ENCODE measurements at places on chromosomes 11 and 22.

GRCh38 chr22:33680632-33681031 lies 239.6 kb downstream of the LARGE1 start:
- no peak for DNase-seq

GRCh38 chr11:132541794-132542193 lies 990.5 kb downstream of the OPCML start:
- DNase-seq = no peak

- no peak for DNase-seq
These were observed 804 bp downstream of the CCDC134 start for GRCh38 chr22:41801147-41801819.

DNA sequence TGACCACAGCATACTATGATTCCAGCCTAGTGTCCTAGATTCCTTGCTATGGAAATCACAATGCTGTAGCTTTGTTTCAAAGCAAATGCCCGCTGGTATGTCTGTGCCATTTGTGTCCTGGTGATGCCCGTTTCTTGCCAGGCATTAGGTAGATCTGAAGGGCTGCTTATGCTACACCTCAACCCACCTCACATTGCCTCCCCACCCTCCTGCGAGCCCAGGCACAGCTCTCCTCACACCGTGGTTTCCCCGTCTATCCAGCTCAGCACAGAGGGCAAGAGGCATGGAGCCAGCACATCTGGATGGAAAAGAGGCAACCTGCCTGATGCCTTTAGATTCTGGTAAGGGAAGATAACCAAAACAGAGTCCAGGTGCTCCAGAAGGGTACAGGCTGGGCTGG lies 307.4 kb upstream of the B3GAT1 start:
- no peak for DNase-seq

DNA sequence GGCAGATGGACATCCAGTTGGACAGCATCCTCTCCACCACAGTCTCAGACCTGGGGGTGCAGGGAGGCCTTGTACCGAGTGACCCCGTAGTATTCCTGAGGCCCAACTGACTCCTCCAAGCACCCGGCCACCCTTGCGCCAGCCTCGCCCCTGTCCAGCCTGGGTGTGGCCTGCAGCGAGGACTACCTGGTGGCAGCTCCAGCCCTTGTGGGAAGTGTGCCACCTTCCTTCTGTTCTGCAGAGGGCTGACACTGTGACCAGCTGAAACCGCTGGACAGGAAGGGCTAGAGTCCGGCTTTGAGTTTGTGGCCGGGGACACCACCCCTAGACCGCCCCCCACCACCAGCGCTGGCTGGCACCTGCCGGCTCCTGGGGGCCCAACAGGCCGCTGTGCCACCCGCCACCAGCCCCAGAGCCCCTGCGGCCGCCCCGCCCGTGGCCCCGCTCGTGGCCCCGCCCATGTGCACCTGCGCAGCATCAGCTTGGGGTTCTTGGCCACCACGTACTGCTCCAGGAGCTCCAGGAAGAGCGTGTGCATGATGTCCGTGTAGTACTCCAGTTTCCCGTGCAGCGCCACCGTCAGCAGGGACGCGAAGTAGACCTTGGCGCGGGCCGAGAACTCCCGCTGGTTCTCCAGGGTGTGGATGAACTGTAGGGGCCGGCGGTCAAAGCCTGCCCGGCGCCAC lies 10.0 kb upstream of the MAPK11 start:
- no peak for DNase-seq

GRCh38 chr11:79371152-79371551 lies 69.7 kb downstream of the TENM4 start:
- DNase-seq = no peak

DNA sequence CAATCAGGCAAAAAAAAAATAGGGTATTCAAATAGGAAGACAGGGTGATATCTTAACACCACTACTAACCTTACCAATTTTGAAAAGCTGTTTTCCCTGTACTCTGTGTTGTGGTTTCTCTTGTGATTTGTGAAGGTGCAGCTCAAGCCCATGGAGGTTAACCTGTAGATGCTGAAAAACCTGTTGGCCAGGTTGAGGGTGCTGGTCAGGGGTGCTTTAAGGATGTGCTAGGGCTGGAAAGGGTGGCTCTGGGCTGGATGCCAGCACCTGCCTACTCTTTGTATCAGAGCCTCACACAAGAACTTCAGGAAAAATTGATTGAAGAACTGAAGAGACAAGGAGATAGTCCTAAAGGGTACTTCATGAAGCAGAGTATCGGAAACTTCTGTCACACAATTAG lies 18.3 kb upstream of the OR5M8 start:
- peak; percentile 38 for DNase-seq

DNA sequence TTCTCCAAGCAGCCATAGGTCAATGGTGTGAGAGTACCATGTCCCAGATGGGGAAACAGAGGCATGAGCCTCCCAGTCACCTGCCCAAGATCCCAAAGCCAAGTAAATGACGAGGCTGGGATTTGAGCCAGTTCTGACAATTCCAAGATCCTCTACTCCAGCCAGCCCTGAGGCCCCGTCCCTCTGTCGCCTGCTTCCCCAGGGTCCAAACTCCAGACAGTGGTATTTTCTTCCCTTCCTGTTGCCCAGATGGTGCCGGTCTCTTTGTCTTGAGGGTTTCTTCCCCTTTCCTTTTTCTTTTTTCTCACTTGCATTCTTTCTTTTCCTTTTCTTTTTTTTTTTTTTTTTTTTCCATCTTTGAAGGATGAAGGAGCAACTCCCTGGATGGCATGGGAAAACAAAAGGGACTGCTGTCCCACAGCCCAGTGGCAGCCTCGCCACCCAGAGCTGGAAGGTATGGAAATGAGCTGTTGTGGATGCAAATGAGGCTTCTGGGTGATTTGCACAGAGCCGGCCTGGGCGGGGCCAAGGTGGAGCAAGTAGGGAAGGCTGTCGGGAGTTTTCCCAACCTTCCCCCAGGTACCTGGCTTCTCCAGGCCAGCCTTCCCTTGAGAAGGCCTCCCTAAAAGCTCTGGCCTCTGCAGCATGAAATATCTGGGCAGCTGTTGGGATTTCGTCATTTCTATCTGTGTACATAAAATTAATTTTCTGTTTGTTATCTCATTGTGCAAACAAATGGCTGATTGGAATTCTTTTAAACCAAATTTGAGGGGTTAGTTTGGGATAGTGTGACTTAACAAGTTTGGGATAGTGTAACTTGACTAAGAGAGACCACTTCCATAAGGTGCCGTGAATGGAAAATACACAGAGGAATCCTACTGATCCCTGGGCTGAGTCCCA lies 146.8 kb downstream of the MN1 start:
- no peak for DNase-seq

DNA sequence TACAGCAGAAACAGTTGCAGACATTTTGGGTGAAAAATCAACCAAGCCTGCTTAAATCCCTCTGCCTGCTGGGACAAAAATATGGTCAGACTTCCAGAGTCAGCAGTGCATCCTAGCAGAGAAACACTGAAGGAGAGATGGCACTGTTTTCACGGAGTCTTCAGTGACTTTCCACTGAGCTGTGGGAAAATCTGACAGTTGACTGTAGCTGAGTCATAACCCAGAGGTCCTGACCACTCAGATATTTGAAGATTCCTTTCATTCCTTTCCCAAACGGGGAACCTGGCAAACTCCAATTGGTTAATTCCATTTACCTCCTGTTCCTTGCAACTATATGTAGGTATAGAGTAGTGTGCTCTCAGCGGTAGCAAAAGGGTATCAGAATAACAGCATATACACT lies 20.9 kb upstream of the UPB1 start:
- DNase-seq = no peak

DNA sequence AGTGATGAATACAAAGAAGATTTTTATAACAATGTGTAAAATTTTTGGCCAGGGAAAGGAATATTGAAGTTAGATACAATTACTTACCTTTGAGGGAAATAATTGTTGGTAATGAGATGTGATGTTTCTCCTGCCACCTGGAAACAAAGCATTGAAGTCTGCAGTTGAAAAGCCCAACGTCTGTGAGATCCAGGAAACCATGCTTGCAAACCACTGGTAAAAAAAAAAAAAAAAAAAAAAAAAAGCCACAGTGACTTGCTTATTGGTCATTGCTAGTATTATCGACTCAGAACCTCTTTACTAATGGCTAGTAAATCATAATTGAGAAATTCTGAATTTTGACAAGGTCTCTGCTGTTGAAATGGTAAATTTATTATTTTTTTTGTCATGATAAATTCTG lies 5.3 kb downstream of the BIRC3 start:
- DNase-seq = no peak

GRCh38 chr22:22703203-22703570 lies 58.8 kb downstream of the GGTLC2 start:
- no peak for DNase-seq
